ENCODE measurements at places on chromosomes 4 and X.

DNA sequence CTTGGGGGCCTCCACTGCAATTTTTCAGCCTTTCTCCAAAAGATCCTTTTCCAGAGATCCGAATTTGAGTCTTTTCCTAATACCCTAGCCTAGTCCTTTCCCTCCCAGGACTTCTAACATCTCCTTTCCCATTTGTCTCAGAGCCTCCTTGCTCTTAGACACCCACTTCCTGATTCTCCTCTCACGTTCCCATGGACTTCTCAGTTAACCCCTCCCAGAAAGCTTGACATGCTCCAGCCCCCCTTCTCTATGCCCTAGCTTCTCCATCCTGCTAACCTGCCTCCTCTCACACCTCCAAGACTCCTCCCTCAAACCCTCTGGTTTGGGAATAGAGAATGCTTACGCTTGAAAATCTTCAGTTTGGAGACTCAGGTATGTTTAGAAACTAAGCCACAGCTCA, 2.5 kb downstream of the UBA1 start:
- no peak for DNase-seq

- no peak for DNase-seq
Measured at GRCh38 chr4:140926672-140927071, 170.5 kb upstream of the TBC1D9 start.

DNA sequence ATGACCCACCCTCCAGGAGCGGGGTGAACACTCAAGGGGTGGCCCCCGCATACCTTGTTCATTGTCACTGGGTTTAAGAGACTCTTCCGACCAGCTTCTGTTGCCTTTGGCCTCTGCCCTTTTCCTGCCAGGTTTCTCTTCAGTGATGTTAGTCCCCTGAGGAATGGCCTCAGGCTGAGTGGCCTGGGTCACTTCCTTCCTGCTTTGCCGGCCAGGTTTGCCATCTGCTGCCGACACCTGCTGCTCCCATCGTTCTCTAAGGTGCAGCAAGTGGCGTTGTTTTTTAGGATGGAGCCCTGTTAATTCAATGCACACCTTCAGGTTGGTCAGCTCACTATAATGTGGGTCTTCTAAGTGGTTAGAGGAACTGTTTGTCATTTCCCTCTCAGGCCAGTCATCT, 34.2 kb downstream of the BCOR start:
- no peak for DNase-seq

GRCh38 chr4:4574792-4575191, 32.9 kb upstream of the STX18 start:
- DNase-seq: peak; percentile 44

DNA sequence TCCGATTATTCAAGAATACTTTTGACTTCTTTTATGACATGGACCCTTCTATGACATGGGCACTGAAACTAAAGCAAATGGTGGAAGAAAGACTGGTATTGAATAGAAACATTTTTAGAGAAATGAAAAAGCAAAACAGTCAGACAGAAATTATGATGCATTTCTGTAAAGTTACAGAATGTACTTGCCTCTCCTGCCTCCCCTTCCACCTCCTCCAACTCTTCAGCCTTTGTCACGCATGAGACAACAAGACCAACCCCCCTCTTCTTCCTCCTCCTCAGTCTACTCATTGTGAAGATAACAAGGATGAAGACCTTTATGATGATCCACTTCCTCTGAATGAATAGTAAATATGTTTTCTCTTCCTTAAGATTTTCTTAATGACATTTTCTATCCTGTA, 46.3 kb upstream of the HUWE1 start:
- DNase-seq: no peak

DNA sequence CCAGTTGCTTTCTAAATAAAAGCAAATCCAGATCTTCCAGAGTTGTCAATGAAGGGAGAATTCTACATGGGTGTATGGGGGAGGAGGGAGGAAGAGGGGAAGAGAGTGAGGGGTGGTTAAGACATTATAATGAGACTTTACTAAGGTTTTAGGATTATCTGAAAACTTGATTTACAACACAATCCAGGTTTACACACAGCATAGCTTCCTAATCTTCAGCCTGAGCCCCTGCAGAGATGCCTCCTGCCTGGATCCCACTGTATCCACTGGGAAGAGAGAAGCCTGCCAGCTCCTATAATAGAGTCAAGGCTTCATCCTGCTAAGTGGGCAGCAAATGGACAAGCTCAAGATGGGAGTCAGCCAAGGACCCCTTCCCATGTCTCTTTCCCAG, 85.6 kb upstream of the KIT start:
- DNase-seq: no peak

DNA sequence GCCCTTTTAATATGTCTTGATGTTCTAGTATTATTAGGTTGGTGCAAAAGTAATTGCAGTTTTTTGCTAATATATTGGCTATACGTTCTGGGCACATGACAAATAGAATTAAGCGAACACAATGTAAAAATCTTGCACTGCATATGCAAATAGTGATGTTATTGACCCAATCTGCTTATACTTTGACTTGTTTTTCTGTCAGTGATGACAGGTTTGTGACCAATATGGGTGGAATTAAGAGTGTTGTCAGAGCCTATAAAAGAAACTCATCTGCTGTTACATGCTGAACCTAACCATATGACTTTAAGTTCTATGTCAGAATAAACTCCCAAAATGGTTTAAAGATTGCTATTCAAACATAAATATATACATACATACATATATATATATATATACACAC, 30.7 kb upstream of the HPGD start:
- DNase-seq: no peak

DNA sequence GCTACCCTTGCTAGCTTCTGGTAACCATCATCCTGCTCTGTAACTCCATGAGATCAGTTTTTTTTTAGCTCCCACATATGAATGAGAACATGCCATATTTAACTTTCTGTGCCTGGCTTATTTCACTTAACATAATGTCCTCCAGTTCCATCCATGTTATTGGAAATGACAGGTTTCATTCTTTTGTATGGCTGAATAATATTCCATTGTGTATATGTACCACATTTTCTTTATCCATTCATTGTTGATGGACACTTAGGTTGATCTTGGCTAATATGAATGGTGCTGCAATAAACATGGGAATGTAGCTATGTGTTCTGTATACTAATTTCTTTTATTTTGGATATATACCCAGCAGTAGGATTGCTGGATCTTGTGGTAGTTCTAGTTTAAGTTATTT, 204.7 kb downstream of the BMPR1B start:
- DNase-seq: no peak

DNA sequence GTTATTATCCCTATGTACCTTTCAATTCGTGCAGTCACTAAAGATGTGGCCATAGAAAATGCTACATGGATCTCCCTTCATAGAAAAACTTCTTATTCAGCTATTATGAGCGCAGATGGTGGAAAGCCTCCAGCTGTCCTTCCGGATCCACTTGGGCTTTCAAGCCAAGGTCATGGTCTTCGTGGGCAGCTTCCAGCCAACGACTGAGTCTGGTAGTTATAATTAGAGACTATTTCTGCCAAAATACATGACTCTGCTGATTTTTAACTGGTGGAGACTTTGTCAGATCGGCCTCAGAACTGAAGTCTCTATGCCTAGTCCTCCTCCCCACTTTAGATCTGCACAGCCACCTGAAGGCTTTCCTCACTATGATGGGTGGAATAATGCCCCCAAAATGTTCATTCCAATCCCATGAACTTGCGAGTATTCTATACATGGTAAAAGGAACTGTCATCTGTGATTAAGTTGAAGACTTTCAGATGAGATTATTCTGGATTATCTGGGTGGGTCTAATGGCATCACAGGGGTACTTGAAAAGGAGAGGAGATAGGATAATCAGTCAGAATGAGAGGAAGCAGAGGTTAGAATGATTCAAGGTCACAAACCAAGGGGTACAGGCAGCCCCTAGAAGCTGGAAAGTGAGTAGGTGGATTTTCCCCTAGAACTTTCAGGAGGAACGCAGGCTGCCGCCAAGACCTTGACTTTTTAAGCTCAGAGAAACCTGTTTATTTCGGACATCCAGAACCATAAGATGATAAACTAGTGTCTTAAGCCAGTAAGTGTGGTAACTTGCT, 171.1 kb upstream of the CXCL13 start:
- DNase-seq: no peak

GRCh38 chrX:32533848-32534247, 677.5 kb downstream of the DMD start:
- no peak for DNase-seq

- DNase-seq: no peak
Measured at GRCh38 chrX:71615954-71616353, 2.4 kb downstream of the CXCR3 start.

- DNase-seq: no peak
Measured at GRCh38 chrX:23936180-23936579, 28.4 kb downstream of the CXorf58 start.

DNA sequence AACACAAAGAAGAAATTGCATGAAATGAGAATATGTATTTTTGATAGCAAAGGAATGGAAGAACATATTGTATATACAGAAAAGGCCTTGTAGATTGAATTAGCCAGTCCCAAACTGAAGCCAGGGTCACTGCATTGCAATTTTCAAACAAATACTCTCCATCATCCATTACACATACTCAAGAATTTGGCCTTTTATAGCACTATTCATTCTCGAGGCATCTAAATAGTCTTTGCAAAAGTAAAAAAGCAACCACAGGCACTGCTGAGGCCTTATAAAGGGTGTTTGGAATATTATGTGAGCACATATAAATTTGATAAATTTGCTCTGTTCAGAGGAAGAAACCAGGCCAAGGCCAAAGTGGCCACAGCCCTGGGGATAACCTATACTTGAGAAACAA, 123.0 kb downstream of the ZNF827 start:
- DNase-seq: no peak

DNA sequence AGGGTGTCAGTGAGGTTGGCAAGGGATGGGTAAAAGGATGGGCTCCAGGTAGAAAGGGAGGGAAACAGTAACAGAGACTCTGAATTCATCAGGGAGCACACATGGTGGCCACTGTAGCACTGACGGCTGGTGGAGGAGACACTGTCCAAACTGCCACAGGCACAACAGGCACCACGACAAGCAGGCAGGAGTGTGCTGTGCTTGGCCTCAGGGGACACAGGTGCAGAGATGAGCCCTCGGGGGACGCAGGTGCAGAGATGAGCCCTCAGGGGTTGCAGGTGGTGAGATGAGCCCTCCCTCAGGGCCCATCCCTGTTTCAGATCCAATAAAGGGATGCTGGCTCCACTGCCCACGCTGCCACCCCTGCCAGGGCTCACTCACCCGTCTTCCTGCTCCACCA, 7.6 kb downstream of the PDE6B start:
- DNase-seq: no peak

GRCh38 chrX:37608156-37608555, 36.7 kb downstream of the LANCL3 start:
- DNase-seq: no peak

DNA sequence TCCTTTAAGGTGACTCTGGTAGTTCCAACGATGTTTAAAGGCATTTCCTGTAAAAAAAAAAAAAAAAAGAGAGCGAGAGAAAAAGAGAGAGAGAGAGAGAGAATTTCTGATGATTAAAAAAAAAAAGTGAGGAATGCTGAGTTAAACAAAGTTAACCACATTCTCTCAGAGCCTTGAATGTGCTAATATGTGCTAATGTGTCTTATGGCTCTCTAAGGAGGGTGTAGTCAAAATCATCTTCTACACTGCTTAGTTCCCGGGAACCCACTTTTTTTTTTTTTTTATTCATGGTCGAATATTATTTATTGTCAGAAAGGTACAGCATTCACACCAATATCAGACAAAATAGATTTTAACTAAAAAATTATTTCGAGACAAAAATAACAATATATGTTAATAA, 111.7 kb downstream of the SNCA start:
- DNase-seq: no peak

DNA sequence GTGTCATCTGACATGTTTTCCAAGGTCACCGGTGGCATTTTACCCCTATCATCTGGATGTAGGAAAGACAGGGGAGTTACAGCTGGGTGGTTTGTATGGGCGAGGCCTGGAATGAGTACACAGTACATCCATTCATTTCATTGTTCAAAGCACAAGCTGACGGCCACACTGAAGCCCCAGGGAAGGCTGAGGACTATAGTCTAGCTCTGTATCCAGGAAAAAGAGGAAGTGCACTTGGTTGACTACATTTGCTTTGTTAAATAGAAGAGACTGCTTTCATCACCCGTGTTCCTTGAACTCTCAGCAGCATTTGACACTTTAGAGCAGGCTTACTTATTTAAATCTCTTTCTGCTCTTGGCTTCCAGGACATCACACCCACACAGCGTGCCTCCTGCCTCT, 1041.0 kb upstream of the TENM3 start:
- DNase-seq: no peak
